DMS79 (cell line): ENCODE measurements at places on chromosomes 2 and 18.

- no peak for DNase-seq
These were observed 17.7 kb downstream of the COL5A2 start for GRCh38 chr2:189161894-189162293.

DNA sequence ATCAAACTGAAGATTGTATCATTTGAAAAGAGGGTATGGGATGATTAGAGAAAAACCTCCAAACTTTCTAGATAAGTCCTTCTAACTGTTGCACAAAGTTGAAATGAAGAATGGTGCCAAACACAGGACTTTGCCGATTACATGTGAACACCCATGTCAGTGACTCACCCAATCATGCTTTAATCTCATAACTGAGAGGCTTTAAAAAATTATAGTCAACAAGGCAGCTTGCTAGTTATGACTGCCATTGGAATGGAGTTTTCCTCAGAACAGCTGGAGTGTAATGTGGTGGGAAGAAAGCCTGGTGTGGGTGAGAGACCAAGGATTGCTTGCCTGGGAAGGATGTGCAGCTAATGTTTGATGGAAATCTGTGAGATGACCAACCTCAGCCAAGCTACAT, 98.2 kb upstream of the ALPP start:
- DNase-seq, result no peak

GRCh38 chr18:37282386-37283037, 283.1 kb downstream of the CELF4 start:
- DNase-seq, result no peak

DNA sequence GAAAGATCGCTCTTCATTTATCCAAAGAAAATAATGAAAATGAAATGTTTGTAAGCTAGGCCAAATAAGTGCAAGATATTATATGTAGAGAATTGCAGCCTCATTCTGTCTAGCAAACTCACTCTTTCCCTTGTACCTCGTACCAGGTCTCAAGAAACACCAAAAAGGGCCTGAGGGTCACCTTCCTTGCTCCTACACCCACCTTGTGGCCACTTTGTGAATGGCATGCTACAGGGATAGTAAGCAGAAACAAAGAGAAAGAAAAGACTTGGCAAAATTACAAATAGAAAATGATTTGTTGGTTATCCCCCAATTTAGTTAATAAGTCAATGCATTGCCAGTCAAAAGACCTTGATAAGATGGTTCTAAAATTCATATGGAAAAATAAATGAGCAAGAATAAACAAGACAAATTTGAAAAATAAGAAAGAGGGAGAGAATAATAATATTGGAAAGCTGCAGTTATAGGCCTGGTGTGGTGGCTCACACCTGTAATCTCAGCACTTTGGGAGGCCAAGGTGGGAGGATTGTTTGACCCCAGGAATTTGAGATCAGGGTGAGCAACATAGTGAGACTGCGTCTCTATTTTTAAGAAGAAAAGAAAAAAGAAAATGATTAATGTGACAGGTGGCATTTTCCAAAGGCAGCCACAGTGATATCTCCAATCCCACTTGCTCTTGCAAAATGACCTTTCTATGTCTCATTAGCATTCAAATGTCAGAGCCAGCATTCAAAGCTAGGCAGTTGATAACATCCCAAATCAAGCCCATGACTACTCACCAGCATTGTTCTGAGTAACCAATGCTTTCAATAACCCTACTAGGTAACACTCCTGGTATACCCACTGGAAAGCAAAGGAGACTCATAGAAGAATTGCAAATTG, 38.8 kb upstream of the BMP10 start:
- peak; percentile 48 for DNase-seq

DNA sequence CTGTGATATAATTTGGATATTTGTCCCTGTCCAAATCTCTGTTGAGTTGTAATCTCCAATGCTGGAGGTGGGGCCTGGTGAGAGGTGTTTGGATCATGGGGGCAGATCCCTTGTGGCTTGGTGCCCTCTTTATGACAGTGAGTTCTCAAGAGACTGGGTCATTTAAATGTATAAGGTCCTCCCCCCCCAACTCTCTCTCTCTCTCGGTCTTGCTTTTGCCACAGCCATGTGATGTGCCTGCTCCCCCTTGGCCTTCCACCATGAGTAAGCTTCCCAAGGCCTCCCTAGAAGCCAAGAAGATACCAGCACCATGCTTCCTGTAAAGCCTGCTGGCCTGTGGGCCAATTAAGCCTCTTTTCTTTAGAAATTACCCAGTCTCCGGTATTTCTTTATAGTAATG, 58.6 kb downstream of the FN1 start:
- DNase-seq, result no peak

DNA sequence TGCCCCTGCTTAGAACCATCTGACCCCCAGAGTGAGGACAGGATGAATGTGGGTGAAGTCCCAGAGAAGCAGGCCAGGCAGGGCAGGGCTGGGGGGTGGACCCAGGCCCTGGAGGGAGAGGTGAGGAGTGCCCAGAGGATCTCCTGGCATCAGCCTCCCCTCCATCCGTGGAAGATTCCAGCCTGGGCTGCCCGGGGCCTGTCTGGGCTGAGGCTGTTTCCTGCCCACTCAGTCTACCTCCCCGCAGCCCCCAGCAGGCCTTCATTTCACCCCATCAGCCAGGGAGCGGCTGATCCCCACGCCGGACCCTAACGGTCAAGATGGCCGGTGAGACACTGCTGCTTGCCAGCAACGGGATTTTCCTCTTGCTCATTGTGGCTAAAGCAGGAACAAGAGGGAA, 35.3 kb upstream of the OTOF start:
- DNase-seq, result no peak
